ENCODE measurements at places on chromosomes 16 and 17. TPM values are rescaled to one million over a fixed set of nuclear protein-coding genes. Genes with fewer than 3 reads are reported as not detected.

- DNase-seq = no peak
Observed at GRCh38 chr17:68368387-68368786, 77.1 kb downstream of the ARSG start.

DNA sequence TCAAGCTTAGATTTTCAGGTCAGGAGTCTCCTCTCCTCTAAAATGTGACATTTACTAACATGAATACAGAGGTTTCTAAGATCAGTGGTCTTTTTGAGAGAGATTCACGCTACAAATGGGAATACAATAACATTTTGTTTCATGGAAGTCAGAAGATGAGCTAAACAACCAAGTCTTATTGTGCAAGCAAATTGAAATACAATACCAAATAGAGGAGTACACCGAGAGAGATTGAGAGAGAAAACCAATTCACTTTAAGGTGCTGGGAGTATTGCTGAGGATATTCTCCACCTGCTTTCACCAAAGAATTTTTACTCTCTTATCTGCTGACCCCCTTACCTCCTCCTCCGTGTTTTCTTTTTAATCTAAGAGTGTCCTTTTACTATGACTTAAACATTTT, 11.5 kb downstream of the VEZF1 start:
- DNase-seq = no peak

Gene SLC4A1
- total RNA-seq = not detected

DNA sequence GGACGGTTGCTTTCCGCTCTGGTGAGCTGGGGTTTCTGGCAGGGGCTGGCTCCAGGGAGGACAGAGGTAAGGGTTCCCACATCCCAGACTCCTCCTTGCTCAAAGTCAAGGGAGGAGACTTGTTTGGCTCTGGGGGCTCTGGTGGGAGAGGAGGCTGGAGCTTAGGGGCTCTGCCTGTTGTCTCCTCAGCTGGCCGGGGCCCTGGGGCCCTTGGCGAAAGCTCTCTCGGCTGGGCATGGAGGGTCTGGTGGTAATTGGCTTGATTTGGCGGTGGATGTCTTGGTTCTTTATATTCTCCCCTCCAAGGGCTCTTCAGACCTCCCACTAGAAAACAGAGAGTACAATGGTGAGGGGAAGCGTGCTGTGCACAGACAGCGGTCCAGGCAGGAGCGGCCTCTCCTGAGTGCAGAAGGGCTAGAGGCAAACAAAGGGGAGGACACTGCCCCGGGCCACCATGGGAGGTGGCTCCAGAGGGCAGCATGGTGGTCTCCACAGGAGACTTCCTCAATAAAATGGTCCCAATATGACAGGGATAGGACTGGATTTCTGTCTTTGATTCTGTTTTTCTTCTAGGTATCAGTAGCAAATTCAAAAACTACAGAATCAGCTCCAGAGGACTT, 5.7 kb upstream of the SPATA32 start:
- DNase-seq = no peak

DNA sequence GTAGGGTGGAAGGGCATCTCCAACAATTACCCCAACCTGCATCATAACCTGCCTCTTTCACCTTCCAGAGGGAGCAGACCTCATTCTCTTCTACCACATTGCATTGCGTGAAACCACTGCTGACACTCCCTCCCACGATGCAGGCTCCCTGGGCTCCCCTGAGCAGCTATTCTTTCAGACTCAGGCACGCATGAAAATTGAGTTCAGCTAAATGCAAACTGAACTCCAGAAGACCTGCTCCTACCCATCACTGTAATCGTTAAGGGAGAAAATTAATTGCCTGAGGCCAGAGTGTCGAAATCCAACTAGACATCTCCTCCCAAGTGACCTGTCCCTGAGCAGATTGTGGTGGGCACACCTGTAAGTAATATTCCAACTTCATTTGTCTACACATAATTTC, 186.0 kb downstream of the GRIN2A start:
- DNase-seq = no peak

Gene ZPBP2
- not detected for total RNA-seq

GRCh38 chr17:71423871-71424546, 696.8 kb upstream of the SOX9 start:
- DNase-seq = no peak

- DNase-seq = no peak
Observed at GRCh38 chr16:85126705-85127378, 14.6 kb upstream of the CIBAR2 start.

Gene SULT1A4
- total RNA-seq = 5.2 TPM

GRCh38 chr17:70479779-70480178, 310.4 kb downstream of the KCNJ2 start:
- no peak for DNase-seq

DNA sequence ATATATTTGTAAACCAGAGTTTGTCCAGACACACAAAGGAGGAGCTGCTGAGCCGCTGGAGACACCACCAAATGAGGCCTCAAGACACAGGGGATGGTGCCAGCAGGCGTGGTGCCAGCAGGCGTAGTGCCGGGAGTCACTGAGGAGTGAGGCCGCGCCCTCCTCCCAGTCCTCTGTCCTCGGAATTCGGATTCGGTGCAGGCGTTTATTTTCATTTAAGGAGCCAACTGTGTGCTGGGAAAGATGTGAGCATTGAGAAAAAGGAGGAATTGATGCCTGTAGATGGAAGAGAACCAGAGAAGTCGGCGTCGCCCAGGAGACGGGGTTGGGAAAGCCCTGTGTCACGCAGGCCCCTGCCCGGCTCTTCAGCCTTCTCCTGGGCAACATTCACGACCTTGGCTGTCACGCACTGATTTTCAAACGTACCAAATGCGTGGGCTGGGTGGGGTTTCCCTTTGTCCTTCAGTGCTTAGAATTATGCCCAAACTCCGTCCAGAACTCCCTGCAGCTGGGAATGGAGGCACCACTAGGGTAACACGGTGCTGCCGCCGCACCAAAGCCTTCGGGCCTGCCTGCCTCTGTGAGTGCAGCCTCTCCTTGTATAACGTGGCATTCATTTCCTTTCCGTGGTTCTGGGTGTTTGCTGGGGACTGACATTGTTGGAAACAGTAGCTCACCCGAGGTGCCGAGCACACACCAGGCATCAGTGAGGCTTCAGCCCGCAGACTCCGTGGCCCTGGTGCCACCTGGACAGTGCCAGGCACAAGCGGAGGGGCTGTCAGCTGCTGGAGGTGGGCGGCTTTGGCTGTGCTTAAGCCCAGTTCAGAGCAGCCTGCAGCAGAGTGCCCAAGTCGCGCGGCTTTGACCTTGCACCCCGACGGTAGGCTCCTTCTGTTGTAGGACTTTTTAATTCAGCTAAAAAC, 49.0 kb upstream of the CHMP6 start:
- DNase-seq = no peak

- DNase-seq = no peak
Observed at GRCh38 chr16:5762362-5762761, 664.8 kb upstream of the EEF2KMT start.
